ENCODE measurements at places on chromosomes 13 and 19.

DNA sequence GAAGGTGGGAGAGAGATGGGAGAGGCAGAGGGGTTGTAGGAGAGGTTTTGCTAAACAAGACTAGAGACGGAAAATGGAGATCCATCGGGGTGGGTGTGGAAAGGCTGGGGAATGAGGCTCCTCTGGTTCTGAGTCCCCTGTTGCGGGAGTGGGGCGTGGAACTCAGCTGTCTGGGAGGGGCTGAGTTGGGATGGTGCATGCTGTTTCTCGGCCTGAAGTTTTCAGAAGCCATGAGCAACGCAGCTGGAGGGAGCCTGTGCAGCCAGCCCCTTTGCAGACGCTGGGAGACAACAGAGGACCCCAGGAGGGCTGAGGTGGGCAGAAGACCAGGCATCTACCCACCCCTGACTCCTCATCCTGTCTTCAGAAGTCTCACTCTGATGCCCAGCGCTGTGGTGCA is 7.4 kb upstream of the GIPR start:
- no peak for DNase-seq

DNA sequence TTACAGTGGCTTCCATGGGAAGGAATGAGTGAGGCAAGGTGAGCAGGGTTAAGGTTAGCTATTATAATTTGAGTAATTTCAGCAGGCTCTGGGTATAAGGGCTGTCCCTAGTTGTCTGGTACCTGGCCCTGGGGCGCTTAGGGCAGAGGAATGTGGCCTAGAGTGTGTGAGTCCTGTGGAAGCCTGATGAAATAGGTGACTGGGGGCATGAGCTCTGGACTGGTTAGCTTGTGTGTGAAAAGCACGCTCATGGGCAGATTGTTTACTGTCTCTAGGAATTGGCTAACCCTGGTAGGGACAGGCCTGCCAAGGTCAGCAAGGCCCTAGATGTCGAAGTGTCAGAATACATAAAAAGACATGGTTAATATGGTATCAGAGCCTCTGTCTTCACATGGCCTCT is 42.5 kb downstream of the SPRYD7 start:
- DNase-seq: no peak

DNA sequence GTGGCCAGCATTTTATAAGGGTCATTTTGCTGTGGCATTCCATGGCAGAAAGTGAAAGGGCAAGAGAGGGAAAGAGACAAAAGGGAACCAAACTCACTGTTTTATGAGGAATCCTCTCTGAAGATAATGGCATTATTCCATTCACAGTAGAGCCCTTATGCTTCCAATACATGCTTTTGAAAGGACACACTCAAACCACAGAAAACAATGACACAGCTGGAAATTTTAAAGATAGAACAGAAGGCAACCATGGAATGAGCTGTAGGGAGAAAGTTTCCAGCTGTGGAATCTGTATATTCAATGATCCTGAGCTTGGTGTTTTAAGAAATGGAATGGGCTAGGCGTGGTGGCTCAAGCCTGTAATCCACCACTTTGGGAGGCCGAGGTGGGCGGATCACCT is 677.4 kb downstream of the SLITRK1 start:
- no peak for DNase-seq

GRCh38 chr13:99033814-99034213 is 56.0 kb upstream of the DOCK9 start:
- DNase-seq: no peak

DNA sequence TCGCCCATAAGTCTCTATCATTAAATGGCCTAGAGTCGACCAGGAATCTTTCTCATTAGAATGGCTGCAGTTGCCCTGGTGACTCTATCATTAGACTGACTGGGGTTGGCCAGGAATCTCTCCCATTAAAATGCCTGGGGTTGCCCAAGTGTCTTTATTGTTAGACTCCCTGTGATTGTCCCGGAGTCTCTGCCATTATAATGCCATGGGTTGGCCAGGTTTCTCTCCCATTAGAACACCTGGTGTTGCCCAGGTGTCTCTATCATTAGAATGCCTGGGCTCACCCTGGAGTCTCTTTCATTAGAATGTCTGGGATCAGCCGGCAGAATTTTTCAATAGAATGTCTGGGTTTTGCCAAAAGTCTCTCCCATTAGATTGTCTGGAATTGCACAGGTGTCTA is 1459.3 kb downstream of the UQCRFS1 start:
- no peak for DNase-seq

- no peak for DNase-seq
These were observed 3.8 kb downstream of the ZC3H4 start for GRCh38 chr19:47109541-47110375.

GRCh38 chr13:37403776-37404527 is 194.6 kb downstream of the POSTN start:
- DNase-seq: peak; percentile 91

DNA sequence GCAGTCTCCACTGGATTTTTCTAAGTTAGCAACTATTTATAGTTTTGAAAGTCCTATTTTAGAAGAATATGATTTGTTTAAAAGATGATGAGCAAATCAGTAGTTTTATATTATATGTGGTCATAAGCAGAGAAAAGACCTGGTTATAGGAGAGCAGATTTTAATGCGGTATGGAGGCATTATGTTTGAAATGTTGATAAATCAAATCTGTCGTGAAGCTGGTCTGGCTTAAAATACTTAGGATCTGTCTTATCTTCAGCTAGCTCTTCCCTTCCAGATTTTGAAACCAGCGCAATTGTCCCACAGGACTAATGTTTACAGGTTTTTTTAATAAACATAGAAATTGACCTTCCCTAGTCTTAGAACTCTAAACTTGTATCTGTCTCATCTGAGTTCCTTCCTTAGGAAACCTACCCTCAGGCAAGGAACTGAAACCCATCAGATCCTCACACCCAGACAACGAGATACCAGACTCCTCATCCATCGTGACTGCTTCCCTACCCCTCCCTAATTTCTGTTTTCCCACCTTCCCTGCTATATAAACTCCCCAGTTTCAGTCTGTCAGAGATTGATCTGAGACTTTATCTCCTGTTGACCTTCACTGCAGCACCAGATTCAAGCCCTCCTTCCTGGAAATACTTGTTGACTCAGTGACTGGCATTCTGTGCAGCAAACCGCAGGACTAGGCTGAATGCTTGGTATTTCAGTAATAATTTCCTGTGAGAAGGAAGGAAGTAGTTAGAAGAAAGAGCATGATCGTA is 37.8 kb upstream of the CXCL17 start:
- DNase-seq: peak; percentile 31

DNA sequence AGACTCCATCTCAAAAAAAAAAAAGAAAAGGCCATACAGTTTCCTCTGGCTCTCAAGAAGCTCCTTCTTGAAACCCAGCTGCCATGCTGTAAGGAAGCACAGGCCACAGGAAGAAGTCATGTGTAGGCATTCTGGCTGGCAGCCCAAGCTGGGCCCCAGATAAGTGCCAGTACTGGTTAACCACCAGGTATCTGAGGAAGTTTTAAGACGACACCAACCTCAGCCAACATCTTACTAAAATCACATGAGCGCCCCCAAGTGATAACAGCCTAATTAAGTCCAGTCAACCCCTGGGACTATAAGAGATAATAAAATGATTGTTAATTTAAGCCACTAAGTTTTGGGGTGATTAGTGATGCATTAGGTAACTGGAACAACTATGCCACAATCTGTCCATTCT is 27.4 kb upstream of the AKT2 start:
- no peak for DNase-seq

DNA sequence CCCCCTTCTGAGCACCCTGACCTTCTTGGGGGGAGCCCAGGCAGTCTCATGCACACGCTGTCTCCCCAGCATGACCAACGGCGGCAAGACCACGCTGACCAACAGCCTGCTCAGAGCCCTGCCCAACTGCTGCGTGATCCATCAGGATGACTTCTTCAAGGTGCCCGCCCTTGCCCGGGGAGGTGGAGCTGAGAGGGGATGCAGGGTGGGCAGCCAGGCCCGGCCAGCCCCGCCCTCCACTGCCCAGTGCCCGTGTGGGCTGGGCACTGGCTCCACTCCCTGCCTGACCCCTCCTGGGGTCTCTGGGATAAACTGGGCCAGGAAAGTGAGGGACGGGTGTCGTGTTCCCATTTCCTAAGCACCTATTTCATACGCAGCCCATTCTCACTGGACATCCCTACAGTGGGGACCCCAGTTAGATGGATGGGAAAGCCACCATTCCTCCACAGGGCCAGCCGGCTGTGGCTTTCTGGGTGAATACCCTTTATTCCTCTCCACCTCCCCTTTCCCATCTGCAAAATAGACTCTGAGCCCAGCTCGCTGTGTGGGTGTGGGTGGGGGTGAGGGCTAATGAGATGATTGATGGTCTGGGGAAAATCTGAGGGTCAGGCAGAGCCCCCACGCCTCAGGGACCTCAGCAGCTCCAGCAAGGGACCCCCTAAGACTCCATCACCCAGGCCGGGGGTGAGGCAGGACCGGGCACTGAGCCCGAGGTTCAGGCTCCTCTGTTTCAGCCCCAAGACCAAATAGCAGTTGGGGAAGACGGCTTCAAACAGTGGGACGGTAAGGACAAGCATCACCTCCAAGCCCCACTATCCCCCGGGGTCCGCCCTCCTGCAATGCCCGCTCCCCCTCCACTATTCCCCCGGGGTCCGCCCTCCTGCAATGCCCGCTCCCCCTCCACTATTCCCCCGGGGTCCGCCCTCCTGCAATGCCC is 3.9 kb downstream of the NMRK2 start:
- DNase-seq: no peak

DNA sequence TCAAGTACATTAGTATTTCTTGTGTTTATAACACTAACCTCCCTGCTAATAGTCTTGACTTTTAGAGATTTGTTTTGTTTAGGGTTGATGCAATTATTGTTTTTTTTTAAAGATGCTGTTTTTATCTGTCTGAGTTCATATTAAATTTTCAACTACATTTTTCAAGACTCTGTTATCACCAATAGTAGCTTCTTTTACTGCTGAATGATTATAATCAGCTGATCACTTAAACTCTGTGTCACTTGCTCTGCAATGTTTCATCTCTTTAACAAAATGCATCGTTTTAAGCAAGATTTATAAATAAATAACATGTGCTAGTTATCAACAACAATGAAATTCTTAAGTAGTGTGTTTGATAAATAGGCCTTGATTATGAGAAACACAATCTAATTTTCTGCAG is 920.9 kb upstream of the PCDH20 start:
- no peak for DNase-seq

- DNase-seq: no peak
These were observed 13.1 kb downstream of the COMP start for GRCh38 chr19:18778076-18778389.

GRCh38 chr19:33771384-33772101 is 25.1 kb upstream of the KCTD15 start:
- no peak for DNase-seq

DNA sequence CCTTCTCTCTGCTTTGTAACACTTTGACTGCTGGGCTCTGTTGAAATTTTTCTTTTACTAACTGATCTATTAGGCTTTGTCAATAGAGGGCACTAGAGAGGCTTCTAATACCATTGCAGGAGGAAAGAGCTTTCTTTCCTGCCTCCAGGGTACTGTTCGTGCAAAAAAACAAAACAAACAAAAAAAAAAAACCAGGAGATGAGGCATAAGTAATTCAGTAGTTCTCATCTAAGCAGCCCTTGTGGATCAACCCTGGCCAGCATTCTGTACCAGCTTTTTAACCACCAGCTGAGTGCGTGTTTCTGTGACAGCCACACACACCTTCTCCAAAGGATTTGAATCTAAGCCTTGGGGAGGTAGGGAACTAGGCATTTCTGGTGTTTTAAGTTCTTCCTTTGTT is 1707.6 kb upstream of the SLC10A2 start:
- DNase-seq: peak; percentile 0

DNA sequence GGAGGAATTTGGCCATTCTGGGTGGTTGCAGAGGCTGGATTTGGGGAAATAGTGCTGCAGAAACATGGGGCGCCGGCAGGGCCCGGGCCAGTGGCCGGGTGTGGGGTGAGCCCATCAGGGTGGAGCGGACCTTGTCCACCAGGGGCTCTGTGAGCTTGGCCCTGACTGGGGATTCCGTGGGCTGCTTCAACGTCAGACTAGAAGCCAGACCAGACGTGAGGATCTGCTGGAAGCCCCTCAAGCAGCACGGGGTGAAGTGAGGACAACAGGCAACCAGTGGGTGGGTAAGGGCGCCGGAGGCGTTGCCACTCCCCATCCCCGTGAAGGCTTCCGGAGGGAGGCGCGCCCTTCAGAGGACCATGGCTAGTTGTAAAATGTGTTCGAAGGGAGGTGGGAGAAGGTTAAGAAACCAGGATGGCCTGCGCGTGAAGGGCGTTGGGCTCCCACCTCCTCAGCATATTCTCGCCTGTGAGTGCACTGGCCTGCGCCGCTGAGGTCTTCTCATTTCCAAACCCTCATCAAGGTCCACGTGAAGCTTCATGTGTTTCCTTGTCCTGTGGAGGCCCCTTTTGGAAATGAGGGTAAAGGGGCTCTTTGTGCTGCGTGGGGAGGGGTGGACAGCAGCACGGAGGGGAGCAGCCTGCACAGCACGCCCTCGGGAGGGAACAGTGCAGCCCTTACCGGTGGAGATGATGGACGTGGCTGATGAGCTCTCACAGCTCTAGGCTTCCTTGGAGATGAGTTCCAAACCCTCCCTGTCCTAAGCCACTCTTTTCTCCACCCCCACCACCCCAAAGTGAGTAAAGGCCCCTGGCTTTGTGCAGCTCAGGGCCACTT is 8.3 kb downstream of the TEX29 start:
- no peak for DNase-seq

GRCh38 chr19:8206147-8207087 is 2.8 kb upstream of the CERS4 start:
- no peak for DNase-seq

DNA sequence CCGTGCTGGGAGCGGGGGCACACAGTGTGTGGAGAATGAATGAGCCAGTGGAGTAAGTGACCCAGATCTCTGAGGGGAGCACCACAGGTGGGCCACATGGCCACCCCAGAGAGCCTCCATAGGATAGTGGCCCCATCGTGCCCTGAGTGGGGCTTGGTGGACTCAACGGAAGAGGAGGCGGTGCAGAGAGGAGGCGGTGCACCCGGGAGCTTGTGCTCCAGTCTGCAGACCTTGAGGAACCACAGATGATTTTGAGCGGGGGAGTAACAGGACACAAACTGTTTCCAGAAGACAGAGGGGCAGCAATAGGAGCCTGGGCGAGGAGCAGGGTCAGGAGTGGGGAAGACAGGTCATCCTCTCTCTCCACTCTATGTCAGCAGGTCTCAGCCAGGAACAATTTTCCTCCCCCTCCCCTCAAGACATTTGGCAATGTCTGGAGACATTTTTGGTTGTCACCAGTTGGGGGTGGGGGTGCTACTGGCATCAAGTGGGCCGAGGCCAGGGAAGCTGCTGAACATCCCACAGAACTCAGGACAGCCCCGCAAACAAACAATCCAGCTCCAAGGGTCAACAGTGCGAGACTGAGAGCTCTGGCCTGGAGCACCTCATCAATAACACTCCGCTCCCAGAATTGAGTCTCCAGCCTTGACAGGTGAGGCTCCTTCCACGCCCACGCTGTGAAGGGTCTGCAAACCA is 182.2 kb downstream of the USP12 start:
- DNase-seq: no peak
